ENCODE measurements at places on chromosomes 7 and 10. TPM values are rescaled to one million over a fixed set of nuclear protein-coding genes. Genes with fewer than 3 reads are reported as not detected.

EBLN1 gene
- total RNA-seq, result not detected

MMP21 gene
- total RNA-seq, result not detected

CYP26A1 gene
- not detected for total RNA-seq

SKIDA1 gene
- total RNA-seq, result 0.54 TPM

- no peak overlapping the region for H3K27ac ChIP-seq
- no peaks in the 10 kb centered on the region for H3K4me1 ChIP-seq
- DNase-seq, result no peak
- peaks cover 11% of the 10 kb centered on the region for H3K36me3 ChIP-seq
- no peak overlapping the region for H3K4me3 ChIP-seq
- H3K27me3 ChIP-seq, result no peaks in the 10 kb centered on the region
Observed at GRCh38 chr10:71357792-71358265, 38.8 kb downstream of the SLC29A3 start.

DNA sequence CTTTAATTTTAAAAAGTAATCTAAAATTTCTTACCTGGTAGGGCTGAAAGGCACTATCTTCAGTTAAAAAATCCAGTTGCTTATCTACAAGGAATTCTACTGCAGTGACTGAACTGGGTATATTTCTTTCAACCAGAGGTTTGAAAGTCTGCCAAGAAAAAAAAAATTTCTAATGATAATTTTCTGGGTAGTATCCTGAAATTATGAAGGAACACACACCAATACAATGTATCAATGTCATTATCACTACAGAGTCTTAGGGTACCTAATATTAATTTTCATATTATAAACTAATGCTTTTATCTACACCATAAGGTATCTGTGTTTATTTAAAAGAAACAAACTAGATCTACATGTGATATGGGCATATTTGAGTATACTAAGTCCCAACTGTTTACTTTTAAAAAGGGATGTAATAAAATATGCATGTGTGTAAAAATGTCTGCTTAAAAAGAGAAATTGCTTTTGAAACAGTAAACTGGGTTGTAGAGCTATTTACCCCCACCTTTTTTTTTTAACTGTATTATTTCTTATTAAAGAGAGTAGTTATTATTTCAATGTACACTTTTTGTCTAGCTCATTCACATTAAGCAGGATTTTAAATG is 131.6 kb downstream of the NRBF2 start:
- peaks cover 36% of the 10 kb centered on the region for H3K4me1 ChIP-seq
- no peak for DNase-seq
- H3K36me3 ChIP-seq, result peaks cover 29% of the 10 kb centered on the region
- H3K27ac ChIP-seq, result peak overlapping the region; percentile 96
- no peaks in the 10 kb centered on the region for H3K27me3 ChIP-seq
- peak overlapping the region; percentile 85 for H3K4me3 ChIP-seq

GRCh38 chr7:107742678-107743566 is 1.0 kb upstream of the CBLL1 start:
- H3K4me1 ChIP-seq, result peaks cover 40% of the 10 kb centered on the region
- H3K36me3 ChIP-seq, result peaks cover 8% of the 10 kb centered on the region
- H3K4me3 ChIP-seq, result peak overlapping the region; percentile 88

GRCh38 chr10:28316696-28317095 is 13.8 kb upstream of the MPP7 start:
- peaks cover 10% of the 10 kb centered on the region for H3K4me1 ChIP-seq
- no peak overlapping the region for H3K27ac ChIP-seq
- H3K27me3 ChIP-seq, result no peaks in the 10 kb centered on the region
- H3K4me3 ChIP-seq, result no peak overlapping the region
- peaks cover 8% of the 10 kb centered on the region for H3K36me3 ChIP-seq

DNA sequence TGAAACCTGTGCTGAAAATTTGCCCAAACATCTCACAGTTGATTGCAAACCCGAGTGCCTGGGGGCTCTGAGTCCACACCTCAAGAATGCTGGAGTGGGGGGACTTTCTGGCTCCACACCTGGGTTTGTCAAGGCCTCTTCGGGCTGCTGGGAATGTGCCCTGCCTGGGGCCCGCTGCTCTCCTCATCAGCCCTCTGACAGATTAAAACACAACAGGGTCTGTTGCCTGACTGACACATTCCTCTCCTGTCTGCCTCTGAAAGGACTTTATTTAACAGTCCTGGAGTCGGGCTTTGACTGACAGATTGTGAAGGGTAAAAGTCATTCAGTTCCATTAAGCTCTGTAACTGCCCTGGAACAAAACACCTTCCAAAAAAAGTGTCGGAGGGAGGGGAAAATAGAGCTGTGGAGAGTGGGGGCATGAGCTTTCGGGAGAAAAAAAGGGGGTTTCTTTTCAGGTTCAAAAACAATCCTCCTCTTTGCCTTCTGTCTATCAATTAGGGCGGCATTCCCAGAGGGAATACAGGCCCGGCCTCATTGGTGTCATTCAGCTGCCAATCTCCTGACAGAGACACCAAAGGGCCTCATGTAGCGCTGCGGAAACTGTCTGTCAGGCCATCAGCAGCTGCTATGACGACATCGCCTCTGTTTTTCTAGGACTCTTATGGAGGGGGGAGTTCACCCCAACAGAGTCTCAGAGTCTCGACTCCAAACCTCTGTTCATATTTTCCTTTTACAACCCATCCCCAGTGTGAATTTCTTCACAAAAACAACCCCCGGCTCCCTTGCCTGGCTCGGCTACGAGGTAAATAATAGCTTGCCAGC is 398.8 kb upstream of the NFE2L3 start:
- H3K36me3 ChIP-seq, result no peaks in the 10 kb centered on the region
- H3K4me3 ChIP-seq, result no peak overlapping the region
- peaks cover 12% of the 10 kb centered on the region for H3K27me3 ChIP-seq

- H3K4me3 ChIP-seq, result no peak overlapping the region
- DNase-seq, result no peak
- no peak overlapping the region for H3K27ac ChIP-seq
- H3K27me3 ChIP-seq, result no peaks in the 10 kb centered on the region
- H3K36me3 ChIP-seq, result peaks cover 12% of the 10 kb centered on the region
- H3K4me1 ChIP-seq, result peaks cover 10% of the 10 kb centered on the region
Observed at GRCh38 chr7:101921061-101921460, 103.6 kb downstream of the CUX1 start.

- H3K36me3 ChIP-seq, result no peaks in the 10 kb centered on the region
- no peak for DNase-seq
- H3K27me3 ChIP-seq, result peaks cover 16% of the 10 kb centered on the region
- no peaks in the 10 kb centered on the region for H3K4me1 ChIP-seq
Observed at GRCh38 chr7:148277042-148277660, 313.4 kb upstream of the C7orf33 start.

DNA sequence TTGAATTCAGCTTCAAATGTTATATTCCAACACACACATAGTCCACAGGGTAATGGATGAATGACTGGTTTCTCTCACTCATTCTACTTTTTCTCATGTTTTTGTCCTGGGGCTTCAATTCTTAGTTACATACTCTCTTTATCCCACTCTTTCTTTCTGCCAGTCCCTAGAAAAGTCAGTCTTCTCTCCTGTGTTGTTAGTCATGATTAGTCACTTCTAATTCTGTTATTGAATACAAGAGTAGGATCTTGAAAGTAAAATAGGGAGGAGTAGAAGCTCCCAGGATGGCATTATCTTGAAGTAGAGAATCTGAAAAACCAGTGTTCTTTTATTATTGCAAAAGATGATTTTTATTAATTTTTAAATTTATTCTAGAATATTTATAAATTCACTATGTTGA is 45.5 kb upstream of the CALCR start:
- no peak overlapping the region for H3K4me3 ChIP-seq
- DNase-seq, result no peak
- no peaks in the 10 kb centered on the region for H3K27me3 ChIP-seq

- DNase-seq, result no peak
Observed at GRCh38 chr10:5828725-5829124, 15.5 kb upstream of the GDI2 start.

GRCh38 chr7:108045669-108046068 is 42.7 kb upstream of the LAMB1 start:
- no peaks in the 10 kb centered on the region for H3K36me3 ChIP-seq
- peaks cover 2% of the 10 kb centered on the region for H3K27me3 ChIP-seq
- DNase-seq, result no peak

DNA sequence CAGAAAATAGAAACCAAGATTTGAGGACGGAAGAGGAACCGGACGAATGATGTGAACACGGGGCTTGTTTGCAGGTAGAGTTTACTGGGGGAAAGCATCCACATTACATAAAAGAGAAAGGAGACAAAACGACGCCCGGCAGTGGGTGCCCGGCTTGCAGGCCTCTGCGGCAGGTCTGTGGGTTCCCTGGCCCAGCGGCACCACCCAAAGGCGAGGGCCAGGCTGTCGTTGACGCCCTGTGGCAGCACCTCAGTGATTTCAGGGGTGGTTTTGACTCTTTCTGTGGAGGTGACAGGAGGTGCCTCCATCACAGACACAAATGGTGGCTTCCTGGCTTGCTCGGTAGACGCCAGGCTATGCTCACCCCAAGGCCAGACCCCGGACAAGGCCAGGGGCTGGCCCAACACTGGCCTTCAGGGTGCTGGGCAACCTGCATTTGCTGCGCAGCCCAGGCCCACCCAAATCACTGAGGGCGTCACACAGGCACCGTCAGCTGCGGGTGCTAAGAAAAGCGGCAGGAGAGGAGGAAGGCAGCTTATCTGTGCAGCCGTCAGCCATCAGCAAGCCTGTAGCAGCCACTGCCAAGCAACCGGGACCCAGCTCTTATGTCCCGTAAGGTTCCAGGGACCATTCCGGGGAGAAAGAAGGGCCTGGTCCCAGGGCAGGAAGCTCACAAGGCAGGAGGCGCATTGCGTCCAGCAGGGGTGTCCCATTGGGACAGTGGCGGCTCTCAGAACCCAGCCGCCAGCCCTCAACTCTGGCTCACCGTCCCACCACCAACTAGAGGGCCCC is 230.3 kb downstream of the PTPRN2 start:
- no peaks in the 10 kb centered on the region for H3K36me3 ChIP-seq
- DNase-seq, result no peak
- no peak overlapping the region for H3K4me3 ChIP-seq
- peaks cover 4% of the 10 kb centered on the region for H3K27me3 ChIP-seq
- no peaks in the 10 kb centered on the region for H3K4me1 ChIP-seq
- H3K27ac ChIP-seq, result no peak overlapping the region

- no peak overlapping the region for H3K4me3 ChIP-seq
- H3K27me3 ChIP-seq, result no peaks in the 10 kb centered on the region
- H3K36me3 ChIP-seq, result no peaks in the 10 kb centered on the region
- H3K4me1 ChIP-seq, result peaks cover 49% of the 10 kb centered on the region
- DNase-seq, result no peak
Observed at GRCh38 chr7:155285833-155286232, 11.8 kb upstream of the INSIG1 start.

- no peak overlapping the region for H3K4me3 ChIP-seq
- no peaks in the 10 kb centered on the region for H3K36me3 ChIP-seq
- peaks cover 2% of the 10 kb centered on the region for H3K27me3 ChIP-seq
- H3K27ac ChIP-seq, result no peak overlapping the region
- no peaks in the 10 kb centered on the region for H3K4me1 ChIP-seq
Observed at GRCh38 chr10:69925111-69925510, 123.4 kb downstream of the COL13A1 start.

DNA sequence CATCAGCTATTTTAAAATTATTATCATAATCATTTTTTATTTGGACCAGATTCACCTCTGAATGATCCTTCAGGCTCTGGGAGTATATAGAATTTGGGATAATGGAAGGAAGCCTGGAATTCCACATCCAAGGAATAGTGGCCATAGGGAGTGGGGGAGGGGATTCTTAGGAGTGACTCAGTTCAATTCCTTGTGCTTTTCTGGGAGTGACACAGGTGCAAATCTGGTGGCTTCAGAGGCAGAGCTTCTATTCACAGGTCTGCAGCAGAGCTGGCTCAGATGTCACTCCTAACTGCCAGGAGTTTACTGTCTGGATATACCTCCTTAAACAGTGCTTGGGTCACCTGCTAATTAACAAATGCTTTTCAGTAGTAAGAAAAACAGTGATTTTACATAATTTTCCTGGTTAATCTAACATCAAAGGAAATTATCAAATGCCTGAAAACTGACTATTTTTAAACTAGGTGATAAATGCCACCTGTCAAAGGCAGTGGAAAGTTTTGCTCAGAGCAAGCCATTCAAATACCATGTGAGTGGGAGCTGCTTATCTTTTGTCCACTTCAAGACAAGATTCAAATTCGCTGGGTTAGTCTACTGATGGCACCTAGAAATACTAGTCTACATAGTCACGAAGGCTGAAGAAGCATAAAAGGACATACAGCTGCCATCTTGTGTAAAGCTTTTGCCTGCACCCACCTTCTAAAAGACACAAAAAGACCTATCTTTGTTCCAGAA is 106.7 kb upstream of the LAMB4 start:
- H3K4me3 ChIP-seq, result no peak overlapping the region
- no peaks in the 10 kb centered on the region for H3K36me3 ChIP-seq
- H3K4me1 ChIP-seq, result no peaks in the 10 kb centered on the region
- no peak for DNase-seq
- H3K27me3 ChIP-seq, result peaks cover 4% of the 10 kb centered on the region
- H3K27ac ChIP-seq, result no peak overlapping the region

- DNase-seq, result no peak
- no peak overlapping the region for H3K4me3 ChIP-seq
- no peaks in the 10 kb centered on the region for H3K36me3 ChIP-seq
- H3K4me1 ChIP-seq, result no peaks in the 10 kb centered on the region
Observed at GRCh38 chr7:115195208-115195607, 273.3 kb downstream of the MDFIC start.

DNA sequence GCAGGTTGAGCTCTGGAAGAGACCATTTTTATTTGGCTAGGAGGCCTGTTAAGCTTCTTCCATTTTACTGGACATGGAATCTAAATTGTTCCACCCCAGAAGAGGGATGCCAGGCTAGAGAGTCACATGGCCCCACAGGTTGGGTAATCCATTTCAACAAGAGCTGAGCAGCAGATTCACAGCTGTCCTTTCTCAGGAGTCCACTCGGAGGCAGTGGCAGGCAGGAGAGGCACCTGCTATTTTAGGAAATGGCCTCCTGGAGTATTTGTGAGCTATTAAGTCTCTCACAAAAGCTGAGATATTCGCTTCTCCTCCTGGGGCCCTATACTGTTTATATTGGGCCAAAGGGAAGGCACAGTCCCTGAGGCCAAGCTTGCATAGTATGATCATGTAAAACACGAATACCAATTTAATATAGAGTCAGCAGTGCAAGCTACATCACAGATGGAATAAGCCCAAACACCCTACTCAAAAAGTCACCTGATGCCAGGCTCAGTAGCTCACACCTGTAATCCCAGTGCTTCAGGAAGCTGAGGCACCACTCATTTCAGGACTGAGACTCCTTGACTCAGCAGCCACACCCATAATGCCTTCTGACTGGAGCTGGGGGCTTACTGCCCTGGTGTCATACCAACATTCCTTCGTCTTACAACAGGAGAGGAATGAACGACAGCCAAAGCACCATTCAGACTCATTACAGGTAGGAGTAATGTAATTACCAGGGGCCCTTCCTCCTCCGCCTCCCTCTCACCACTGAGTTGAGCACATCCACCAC is 124.1 kb downstream of the LMBR1 start:
- peaks cover 15% of the 10 kb centered on the region for H3K36me3 ChIP-seq
- DNase-seq, result peak; percentile 54
- H3K4me1 ChIP-seq, result peaks cover 35% of the 10 kb centered on the region
- no peak overlapping the region for H3K4me3 ChIP-seq

- no peaks in the 10 kb centered on the region for H3K4me1 ChIP-seq
- no peak for DNase-seq
- H3K36me3 ChIP-seq, result no peaks in the 10 kb centered on the region
Observed at GRCh38 chr7:157797361-157797760, 460.6 kb downstream of the DNAJB6 start.

Data from activated CD4-positive, alpha-beta T cell treated with anti-CD3 and anti-CD28 coated beads for 36 hours (primary cell).